Stimulated activated CD4-positive, alpha-beta T cell treated with anti-CD3 and anti-CD28 coated beads, Interleukin-15, amount 100 ng/mL, for 24 hours (primary cell): ENCODE measurements at places on chromosomes 3 and 15.

- DNase-seq: no peak
Observed at GRCh38 chr15:36414670-36415069, 164.8 kb upstream of the CDIN1 start.

DNA sequence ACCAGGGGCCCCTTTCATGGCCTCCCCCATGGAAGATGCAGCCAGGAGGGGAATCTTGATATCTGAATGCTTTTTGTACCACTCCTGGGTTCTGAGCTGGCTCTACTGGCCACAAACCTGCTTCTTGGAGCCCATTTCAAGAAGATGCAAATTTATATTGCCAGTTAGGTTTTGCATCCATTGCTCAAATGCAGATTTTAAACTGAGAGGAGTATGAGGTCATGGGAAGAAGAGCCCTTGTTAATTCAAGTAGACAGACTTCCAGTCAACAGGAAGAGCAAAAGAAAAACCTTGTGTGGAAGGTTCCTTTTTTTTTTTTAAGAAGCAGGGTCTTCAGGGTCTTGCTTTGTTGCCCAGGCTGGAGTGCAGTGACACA, 133.5 kb downstream of the PDZRN3 start:
- DNase-seq: no peak

GRCh38 chr3:120057029-120057428, 37.2 kb downstream of the GSK3B start:
- no peak for DNase-seq

DNA sequence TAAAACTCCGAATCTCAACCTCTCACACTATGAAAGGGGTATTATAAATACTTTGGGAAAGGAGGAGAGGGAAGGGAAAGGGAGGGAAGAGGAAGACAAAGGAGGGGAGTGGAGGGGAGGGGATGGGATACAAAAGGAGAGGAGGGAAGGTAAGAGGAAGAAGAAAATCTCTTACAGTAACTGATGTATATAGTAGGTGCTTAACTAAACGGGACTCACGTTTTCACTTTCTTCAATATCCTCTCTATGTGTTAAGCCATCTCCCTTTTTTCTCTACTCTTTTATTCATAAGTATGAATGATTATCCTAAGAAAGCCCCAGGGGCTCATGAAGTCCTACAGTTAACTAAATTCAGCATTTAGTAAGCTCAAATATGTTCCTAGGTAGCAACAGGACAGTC, 729.6 kb upstream of the NR2F2 start:
- DNase-seq: no peak

DNA sequence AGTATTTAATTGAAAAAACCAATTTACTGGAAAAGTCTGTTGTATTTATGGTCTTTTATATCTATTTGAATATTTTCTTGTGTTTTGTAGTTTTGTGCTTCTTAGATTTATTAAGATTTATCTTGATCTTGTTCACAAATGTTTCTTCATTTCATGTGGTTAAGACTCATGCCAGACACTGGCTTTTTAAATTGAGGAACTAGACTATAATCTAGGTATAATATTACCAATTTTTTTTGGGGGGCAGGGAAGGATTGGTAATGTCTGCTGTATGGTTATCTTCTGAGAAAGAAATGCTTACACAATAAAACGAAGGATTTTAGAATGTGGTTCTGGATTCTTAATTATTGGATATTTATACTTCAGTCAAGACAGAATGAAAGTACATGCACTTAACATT, 24.9 kb downstream of the AP4E1 start:
- DNase-seq: no peak

GRCh38 chr3:171351676-171352075, 108.5 kb downstream of the TNIK start:
- peak; percentile 17 for DNase-seq

GRCh38 chr15:64045774-64046420, 388 bp downstream of the DAPK2 start:
- DNase-seq: no peak

GRCh38 chr3:195752546-195753331, 32.0 kb downstream of the MUC20 start:
- DNase-seq: no peak

DNA sequence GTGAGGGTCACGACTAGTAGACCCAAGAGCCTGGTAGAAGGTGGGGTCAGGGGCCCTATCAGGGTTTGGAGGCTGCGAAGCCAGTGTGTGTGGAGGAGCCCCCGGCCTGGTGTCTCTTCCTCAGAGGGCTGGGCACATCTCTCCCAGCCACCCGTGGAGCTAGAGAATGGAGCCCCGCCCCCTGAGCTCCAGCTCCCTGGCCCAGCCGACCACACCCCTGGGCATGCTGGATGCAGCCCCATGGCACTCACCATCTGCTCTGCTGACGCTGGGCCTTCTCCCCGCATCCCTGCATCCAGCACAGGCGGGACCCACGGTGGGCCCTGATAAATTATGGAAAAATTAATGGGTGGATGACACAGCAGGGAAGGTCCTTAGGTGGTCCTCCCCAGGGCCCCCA, 17.5 kb downstream of the ANKRD63 start:
- no peak for DNase-seq

DNA sequence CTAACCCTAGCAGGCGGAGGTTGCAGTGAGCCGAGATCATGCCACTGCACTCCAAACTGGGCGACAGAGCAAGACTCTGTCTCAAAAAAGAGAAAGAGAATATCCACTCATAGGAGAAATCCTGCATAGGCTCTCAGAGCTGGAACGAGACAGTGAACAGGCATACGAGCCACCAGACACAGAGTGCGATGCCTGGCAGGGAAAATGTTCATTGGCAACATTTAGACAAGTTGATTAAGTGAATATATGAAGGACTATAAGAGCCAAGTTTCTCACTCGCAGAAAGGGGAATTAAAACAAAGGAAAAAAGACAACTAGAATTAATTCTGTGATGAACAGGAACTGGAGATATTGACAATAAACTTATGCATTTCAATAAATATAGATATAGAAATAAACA, 27.1 kb upstream of the ARHGEF26 start:
- no peak for DNase-seq

DNA sequence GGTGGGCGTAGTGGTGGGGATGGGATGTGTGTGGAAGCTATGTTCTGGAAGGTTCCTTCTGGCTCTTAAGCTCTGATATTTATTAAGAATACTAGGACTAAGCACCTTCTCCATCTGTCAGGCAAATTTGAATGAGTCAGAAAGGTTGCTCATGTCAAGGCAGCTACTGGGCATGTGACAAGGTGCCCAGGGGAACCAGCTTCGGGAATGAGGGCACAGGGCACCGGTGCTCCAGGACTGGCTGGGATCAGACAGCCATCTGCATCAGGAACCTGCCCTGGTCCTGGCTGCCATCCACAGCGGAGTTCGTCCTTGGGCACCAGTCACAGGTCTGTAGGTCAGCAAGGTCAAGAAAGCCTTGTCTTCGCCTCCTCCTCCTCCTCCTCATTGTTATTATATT, 32.5 kb downstream of the CA12 start:
- DNase-seq: no peak

DNA sequence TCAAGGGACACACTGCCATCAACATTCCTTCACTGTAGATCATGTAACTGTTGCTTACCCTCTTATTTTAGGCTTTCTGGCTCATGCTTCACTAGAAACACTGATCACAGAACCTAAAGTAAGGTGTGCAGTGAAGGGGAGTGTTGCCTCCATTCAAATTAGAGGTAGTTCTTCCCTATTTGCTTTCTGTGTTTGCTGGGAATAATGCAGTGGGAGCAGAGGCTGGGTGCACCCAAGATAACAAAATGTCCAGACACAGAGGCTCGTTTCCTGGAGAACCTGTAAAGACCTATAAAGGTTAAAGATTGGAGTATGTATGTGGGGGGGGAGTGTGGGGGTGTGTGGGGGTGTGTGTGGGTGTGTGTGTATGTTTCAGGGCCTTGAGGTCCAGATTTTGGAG, 2.1 kb upstream of the CLDN18 start:
- DNase-seq: no peak

GRCh38 chr3:156189927-156190326, 69.5 kb downstream of the KCNAB1 start:
- no peak for DNase-seq

DNA sequence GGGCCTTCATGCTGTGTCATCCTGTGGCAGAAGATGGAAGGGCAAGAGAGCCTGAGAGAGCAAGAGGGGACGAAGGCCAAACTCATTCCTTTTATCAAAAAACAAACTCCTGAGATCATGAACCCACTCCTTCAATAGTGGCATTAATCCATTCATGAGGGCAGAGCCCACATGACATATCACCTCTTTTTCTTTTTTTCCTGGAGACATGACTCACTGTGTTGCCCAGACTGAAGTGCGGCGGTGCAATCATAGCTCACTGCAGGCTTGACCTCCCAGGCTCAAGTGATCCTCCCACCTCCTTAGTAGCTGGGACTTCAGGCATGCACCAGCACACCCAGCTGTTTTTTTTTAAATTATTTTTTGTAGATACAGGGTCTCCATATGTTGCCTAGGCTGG, 92.0 kb upstream of the RNU6-1 start:
- DNase-seq: no peak

DNA sequence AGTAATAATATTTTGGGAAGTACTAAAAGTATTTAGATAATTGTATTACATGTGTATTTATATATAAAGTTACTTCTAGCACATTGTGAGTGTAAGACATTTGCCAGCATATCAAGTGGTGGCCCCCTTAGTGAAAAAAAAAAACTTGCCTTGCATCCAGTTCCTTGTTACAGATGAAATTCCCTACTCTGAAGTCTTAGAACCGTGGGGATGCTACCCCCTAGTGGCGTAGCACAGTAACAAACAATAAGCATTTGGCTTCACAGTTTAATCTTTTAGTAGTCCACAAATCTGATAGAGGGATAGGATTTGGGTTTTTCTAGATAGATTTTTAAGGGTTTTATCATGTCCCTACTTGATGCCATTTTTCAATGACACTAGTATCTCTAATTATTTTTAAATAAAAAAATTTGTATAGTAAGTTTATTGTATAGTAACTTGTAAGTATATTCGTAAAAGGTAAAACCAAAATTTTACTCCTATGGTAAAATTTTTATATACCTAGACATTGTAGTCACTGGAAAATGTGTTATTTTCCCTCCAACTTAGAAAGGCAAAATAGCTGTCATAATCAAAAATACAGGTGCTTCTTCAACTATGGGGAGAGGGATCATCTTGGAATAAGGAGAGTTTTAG, 14.3 kb downstream of the SMC4 start:
- peak; percentile 67 for DNase-seq

- peak; percentile 28 for DNase-seq
Observed at GRCh38 chr15:64837502-64837901, 4.2 kb upstream of the PLEKHO2 start.

DNA sequence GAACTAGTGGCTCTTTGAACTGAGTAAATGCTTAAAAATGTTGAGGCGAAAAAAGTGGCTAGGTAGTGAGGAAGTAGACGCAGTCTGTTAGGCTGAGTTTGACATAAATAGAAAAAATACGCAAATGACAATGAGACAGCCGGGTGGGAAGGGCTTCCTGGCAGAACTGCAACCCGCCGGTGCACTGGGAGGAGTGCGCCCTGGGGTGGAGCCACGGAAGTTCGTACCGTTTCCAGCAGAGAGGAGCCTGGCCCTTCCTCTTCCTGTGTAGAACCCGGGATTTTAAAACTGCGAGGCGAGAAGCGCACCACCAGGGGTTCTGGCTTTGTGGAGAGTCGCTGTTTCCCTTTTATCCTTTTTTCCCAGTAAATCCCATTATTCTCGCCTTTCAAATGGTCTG, 602.6 kb downstream of the PYDC2 start:
- no peak for DNase-seq

GRCh38 chr3:61772456-61772855, 211.1 kb downstream of the PTPRG start:
- DNase-seq: no peak

DNA sequence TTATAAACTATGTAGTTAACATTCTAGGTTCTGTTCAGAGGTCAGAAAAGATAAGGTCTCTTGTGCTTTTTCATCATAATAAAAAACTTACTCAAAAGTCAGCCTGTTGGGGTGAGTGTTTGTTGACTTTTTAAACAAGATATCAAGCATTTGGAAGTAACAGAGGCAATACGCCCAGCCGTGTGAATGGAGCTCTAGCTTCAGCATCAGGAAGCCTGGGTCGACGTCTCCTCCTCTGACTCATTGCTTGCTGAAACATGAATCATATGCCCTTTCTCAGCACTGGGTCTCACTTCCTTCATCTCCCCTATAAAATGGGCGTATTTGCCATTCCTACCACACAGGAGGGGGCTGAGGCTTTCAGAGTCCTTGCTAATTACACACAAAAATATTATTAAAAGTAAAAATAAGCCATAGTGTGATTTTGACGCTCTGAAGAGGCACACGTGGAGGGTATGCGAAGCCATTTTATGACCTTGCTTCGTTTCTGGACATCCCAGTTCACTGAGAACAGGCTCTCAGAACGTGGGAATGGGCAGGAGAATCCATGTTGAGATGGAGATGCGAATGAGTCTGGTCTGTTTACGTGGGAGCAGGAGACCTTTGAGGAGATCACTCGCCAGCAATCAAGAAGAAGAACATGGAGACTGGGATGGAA, 220.8 kb upstream of the TPRG1 start:
- peak; percentile 67 for DNase-seq

DNA sequence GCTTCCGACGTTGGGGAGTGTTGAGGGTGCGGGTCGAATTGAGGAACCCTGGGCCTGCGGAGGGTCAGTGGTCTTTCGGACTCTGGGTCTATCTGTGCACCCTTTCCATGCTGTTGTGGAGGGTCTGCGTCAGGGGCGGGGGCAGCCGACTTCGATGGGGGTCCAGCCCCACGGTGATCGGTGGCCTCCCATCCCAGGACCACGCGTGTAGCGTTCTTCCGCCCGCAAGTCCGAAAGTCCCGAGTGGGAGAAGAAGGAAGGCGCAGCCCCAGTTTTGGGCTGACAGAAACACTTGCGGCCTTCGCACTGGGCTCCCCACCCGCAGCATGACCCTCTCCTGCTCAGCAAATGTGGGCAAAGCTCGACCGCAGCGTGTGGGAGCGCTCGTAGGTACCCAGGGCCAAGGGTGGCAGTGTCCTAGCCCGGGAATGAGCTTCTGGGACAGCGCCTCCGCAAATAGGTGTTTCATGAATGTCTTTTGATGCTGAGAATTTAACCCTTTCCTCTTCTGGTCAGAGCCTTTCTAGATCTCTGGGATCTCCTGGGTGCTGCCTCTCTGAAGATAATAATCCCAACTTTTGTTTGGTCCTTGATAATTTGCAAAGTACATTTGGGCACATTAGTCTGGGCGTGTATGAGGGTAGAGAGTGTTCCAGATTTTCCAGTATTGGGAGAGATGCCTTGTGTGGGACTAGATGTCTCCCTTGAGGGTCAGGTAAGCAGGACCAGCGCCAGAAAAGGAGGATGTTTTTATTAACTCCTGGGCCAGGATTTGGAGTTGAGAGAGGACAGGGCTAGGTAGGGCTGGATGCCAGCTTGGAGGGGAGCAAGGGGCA, 2.3 kb upstream of the DLL4 start:
- DNase-seq: no peak
